Effector memory CD8-positive, alpha-beta T cell (primary cell): ENCODE measurements at places on chromosomes 1 and 21.
A peak's percentile ranks its signal among the peaks of the same experiment; 100 is the strongest.

GRCh38 chr1:1926346-1926811 is 7.3 kb upstream of the TMEM52 start:
- DNase-seq = no peak

DNA sequence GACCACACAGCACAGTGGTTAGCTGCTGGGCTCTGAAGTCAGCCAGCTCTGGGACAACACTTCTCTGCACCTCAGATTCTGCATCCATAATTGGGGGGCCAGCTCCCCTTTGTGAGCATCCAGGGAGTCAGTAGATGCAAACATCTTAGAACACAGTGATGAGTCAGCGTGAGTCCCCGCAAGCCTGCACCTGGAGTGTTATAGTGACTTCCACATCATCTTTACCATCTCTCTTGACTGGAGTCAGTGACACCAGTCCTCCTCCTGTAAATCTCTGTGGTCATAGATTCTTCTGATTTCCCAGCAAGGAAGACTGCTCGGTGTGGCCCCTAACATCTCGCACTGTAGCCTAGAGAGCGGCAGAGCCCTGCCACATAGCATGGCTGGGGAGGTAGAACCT is 13.9 kb upstream of the EDN2 start:
- no peak for DNase-seq

DNA sequence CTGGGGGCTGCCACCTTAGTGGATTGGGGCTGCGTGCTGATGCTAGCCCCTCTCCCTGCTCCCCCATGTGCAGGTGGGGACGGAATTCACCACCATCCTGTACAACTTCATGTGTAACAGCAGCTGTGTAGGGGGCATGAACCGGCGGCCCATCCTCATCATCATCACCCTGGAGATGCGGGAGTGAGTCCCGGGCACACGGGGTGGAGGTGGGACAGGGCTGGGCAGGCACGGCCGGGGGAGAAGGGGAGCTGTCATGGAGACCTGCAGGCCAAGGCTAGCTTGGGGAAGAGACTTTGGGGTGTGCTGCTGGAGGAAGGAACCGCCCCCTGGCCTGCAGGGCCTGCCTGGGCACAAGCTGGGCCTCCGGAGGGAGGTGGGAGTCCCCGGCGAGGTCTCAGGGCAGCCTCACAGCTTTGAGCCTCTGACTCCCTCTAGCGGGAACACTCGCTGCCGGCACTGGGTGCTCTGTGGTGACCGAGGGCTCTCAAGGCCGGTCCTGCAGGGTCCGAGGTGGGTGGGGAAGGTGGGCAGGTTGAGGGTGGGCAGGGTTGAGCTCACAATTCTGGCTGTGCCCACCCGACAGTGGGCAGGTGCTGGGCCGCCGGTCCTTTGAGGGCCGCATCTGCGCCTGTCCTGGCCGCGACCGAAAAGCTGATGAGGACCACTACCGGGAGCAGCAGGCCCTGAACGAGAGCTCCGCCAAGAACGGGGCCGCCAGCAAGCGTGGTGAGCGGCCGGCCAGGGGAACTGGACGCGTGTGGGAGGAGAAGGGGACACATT is 25.0 kb upstream of the CCDC27 start:
- no peak for DNase-seq

GRCh38 chr21:38810034-38810825 is 4.5 kb downstream of the ETS2 start:
- DNase-seq = no peak

DNA sequence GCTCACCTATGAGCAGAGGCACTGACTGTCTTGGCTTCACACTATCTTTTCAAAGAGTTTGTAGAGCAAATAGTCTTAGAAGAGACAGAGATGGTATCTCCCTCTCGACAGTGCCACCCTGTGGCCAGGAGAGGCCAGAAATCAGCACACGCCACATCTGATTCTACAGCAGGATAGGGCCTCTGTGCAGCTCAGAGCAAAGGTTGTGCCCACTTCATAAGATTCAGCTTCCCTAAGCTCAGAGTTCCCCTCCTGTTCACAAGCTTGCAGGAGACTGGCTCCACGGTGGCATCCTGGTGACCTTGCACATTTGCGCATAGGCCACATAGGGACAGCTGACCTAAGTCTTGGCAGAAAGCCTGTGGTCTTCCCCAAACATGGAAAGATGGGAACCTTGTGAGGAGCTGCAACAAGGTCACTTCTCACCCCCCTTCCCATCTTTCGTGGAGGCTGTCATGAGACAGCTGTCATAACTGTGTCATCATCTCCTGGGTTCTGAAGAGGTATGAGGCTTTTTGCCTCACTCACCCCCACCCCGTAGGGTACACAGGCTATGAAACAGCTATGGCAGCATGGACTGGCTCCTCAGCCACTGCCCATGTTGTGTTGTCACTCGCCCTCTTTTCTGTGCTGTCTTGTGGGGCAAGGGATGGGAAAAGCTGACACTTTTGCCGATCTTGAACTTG is 3.0 kb downstream of the ITLN2 start:
- peak; percentile 66 for DNase-seq

DNA sequence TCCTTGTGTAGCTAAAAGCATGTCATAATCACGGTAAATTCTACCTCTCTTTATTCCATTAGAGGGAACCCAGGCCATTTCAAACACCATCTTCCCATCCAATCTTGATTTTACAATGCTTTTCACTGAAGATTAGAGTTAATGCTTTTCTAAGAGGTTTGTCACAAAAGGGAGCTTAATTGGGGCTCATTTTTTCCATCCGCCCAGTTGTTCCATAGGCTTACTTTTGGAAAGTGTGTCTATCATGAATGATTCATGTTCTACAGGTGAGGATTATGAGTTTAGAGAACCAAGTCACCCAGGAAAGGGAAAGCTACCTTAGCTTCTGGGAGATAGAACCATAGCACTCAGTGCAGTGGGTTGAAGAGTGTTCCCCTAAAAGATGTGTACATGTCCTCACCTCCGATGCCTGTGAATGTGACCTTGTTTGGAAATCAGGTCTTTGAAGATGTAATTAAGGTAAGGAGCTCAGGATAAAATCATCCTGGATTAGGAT is 286.9 kb upstream of the RUNX1 start:
- no peak for DNase-seq

GRCh38 chr1:6007318-6008083 is 15.3 kb upstream of the NPHP4 start:
- DNase-seq = no peak

- no peak for DNase-seq
These were observed 116.4 kb upstream of the VAMP3 start for GRCh38 chr1:7654725-7655124.

GRCh38 chr1:52532247-52532646 is 20.6 kb downstream of the TUT4 start:
- no peak for DNase-seq

DNA sequence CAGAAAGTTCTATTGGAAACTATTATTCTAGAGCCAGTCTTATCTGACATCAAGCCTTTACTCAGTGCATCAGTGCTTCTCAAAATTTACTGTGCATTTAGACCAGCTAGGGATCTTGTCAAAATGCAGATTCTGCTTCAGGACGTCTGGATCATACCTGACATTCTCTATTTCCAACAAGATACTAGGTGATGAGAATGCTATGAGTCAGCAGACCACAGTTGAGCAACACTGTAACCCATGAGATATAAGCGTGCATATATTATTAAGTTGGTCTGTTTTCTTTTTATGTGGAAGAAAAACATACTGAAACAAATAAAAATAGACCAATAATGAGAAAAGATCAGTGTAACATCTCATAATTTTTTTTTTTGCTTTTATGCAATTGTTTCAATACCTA is 40.4 kb upstream of the KCNH1 start:
- no peak for DNase-seq

DNA sequence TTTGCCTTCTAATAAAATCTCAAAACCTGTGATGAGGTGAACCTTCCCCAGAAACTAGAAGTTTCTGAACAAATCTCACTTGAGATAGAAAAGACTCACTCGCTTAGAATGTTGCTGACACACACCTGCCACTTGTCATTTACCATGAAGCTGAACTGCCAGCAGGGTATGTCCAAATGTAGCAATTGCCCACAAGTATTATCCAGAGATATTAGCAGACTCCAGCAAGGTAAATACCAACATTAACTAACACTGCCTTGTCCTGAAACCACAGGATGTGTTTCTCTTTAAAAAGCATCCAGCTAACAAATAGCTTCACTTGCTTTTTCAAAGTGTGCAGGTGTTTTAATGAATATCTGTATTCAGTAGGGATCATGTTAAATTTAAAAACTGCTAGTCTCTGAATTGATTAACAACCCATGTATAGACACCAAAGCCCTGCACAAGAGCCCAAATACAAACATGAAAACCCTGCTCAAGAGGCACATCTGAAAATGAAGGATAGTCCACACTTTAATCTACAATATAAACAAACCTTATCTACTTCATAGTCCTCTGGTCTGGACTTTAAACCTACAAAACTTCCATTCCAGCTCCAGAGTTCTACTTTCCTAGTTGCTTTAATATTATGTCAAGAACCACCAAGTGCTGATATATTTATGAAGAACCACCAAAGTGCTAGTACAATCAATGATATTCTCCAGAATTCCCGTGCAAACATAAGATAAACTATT is 19.3 kb downstream of the KRTAP8-1 start:
- DNase-seq = no peak

- no peak for DNase-seq
These were observed 76.4 kb downstream of the FOXD2 start for GRCh38 chr1:47514229-47514628.

DNA sequence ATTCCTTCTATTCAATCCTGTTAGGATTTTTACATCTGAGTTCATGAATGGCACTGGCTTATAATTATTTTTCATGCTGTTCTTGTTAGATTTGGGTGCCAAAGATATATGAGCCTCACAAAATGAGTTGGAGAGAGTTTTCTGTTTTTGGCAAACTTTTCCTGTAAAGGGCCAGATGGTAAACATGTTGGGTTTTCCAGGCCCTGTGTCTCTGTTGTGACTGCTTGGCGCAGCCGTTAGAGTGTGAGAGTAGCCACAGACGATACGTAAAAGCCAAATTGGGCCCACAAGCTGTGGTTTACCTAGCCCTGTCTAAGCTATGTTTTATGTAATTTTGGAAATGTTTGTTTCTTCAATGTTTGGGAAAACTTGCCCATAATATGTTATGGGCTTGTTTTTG is 15.6 kb upstream of the CA6 start:
- no peak for DNase-seq

- DNase-seq = no peak
These were observed 104.7 kb downstream of the NCAM2 start for GRCh38 chr21:21102896-21103295.

DNA sequence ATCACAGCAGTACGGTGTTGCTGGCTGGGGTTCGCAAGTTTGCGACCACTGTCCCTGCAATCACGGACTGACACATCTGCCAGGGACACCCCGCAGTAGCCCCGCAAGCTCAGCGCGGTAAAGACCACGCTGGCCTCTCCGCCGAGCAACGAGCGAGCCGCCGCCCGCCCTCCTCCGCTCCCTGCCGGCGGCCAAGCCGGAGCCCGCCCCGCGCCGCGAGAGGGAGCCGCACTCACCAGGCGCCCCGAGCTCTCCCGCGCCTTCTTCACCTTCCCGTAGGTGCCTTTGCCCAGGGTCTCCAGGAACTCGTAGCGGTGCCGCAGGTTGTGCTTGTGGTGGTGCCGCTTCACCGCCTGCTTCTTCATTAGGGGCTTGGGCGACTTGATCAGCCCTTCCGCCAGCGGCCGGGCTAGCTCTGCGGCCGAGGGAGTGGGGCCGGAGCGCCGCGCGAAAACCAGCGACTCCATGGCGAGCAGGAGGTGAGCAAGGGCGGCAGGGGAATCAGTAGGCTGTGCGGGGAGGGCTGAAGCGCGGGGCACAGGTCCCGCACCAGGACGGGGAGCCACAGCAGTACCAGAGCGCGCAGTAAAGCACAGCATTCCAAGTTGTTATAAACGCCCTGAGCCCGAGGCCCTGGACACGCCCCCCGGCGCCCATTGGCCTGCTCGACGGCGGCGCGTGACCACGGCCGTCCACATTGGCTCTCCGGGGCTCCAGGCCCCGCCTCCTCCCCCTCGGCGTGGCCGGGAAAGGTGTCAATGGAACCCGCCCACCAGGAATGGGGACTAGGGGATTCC is at the start of gene NUAK2:
Gene NUAK2 (minus strand): TSS at position 584 of the 797 bp plus-strand sequence. CDS start 117 bp downstream, at position 467.
- peak; percentile 61 for DNase-seq
